Stimulated activated CD4-positive, alpha-beta T cell treated with anti-CD3 and anti-CD28 coated beads, Interleukin-15, amount 100 ng/mL, for 1 hour (primary cell): ENCODE measurements at places on chromosomes 12 and 14.

- DNase-seq, result no peak
These were observed 132.4 kb upstream of the CNTN1 start for GRCh38 chr12:40559865-40560264.

- DNase-seq, result no peak
These were observed 95.6 kb downstream of the ETV6 start for GRCh38 chr12:11745113-11745512.

- DNase-seq, result no peak
These were observed 230.8 kb upstream of the NPAS3 start for GRCh38 chr14:32707742-32708500.

DNA sequence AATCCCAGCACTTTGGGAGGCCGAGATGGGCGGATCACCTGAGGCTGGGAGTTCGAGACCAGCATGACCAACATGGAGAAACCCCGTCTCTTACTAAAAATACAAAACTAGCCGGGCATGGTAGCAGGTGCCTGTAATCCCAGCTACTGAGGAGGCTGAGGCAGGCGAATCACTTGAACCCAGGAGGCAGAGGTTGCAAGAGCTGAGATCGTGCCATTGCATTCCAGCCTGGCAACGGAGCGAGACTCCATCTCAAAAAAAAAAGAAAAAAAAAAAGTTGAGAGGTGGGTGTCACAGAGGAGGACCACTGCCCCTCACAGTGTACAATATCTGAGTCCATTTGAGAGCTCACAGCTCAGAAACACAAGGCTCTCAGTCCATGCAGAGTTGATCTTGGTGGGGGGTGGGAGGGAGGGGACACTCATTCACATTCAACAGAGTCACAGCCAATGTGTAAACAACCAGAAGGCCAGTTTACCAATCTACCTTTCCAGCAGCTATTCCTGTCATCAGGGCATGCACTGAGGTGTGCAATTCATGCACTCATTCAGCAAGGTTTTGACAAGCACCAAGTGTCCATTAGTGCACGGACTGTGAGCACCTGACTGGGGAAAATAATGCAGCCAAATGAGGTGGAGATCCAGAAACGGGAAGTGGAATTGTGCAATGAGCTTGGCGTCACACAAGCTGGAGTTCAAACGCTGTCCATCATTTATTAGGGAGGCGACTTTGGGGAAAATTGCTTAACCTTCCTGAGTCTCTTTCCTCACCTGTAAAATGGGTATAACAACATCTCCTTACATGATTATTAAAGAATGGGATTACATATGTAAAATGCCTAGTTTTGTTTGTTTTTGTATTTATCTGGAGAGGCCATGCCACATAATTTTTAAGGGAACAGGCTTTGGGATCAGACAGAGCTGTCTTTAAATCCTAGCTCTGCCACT is 4.4 kb upstream of the EIF5 start:
- DNase-seq, result no peak

- DNase-seq, result no peak
These were observed 58.0 kb upstream of the TRHDE start for GRCh38 chr12:72214163-72214562.

DNA sequence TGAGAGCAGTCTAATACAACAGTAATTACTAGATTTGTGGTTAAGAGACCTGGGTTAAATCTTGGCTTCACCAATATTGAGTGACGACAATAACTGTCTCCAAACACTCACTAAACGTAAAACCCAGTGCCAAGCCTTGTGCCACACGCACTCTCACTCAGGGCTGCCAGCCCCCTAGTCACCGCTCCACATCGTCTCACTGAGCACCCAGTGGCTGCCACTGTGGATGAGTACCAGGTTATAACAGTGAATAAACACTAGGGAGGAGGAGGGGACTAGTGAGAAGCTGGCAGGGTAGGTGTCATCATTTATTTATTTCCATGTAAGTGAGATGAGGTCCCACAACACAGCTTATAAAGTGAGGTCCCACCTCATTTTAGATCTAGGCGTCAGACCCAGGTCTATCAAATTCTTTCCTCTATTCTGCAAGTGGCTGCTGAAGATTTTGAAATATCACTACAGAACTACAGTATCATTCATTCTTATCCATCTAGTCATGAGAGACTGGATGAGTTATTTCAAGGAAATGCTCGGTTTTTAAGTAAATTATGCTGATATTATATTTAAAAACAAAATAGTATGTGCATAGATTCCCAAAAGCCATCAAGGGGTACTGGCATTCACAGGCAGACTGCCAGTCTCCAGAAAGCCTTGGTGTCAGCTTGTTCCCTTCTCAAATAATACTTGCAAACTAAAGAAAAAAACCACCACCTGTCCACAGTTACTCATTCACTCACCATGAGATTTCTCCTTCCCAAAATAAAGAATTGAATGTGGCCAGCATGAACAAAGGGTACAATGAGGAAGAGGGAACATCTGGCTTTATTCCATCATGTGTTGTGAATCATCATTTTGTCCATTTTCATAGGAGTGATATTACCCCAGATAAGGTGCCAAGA is 84.0 kb downstream of the PTPN21 start:
- DNase-seq, result no peak
